ENCODE measurements at places on chromosomes 7 and 10.

GRCh38 chr10:24113901-24114300 is 95.0 kb upstream of the KIAA1217 start:
- no peak for DNase-seq

GRCh38 chr10:29961351-29961750 is 98.0 kb downstream of the JCAD start:
- DNase-seq: no peak

GRCh38 chr10:16848562-16849154 is 31.4 kb upstream of the RSU1 start:
- no peak for DNase-seq

DNA sequence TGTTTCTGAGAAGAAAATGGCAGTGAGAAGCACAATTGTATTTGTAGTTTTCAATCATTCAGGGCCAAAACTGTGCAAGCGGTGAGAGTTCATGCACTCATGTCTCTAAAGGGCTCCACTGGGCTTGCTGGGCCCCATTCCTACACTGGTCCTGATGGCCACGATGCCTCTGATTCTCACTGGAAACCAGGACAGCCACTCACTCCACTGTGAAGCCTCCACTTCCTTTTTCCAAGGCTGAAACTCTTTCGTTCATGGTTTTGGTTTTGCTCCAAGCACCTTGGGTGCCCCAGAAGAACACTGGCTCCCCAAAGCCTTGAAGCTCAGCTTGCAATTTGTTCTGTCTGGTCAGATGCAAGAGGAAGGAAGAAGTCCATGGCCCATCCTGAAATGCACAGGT is 390.0 kb upstream of the MKI67 start:
- DNase-seq: no peak

Measured in lower lobe of right lung (tissue), 2 donors.